T-helper 22 cell (primary cell): ENCODE measurements at places on chromosomes 13 and 19.

DNA sequence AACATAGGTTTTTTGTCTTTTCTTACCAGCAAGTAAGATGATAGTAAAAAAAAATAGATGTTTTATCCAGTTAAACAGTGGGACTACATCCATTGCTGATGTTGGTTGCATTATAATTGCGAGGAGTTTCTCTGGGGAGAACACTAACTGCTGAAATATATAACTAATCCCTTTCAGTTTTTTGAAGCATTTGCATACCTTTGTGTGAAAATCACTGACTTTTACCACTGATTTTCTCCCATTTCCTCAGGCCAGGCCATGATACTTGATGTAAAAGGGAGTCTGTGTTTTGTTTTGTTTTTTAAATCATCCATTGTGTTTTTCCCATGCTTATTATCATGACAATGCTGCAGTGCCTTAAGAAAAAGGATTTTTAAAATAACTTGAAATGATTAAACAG, 699.5 kb downstream of the PCDH9 start:
- no peak for DNase-seq

DNA sequence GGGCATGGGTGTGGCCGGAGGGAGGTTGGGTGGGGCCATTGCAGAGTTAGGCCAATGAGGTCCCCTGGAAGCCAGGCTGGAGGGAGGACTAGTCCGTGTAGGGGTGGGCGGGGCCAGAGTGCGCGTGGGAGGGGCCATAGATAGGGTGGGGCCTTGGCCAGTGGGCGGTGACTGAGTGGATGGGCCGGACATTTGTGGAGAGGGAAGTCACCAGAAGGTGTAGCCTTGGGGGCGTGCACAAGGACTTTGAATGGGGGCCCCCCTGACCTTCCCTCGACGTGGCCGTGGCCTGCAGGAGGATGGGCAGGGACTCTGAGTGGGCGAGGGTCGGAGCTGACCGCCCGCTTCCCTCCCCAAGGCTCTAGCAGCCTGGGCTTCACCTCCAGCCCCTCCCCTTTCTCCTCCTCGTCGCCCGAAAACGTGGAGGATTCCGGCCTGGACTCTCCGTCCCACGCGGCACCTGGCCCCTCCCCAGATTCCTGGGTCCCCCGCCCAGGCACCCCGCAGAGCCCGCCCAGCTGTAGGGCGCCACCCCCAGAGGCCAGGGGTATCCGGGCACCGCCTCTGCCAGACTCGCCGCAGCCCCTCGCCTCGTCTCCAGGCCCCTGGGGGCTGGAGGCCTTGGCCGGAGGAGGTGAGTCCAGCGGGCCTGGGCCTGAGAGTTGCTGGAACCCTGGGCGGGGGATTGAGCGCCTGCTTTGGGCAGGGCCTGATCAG, 16.5 kb upstream of the B3GNT3 start:
- no peak for DNase-seq

GRCh38 chr19:36049080-36049698, 4.9 kb downstream of the THAP8 start:
- DNase-seq, result no peak

DNA sequence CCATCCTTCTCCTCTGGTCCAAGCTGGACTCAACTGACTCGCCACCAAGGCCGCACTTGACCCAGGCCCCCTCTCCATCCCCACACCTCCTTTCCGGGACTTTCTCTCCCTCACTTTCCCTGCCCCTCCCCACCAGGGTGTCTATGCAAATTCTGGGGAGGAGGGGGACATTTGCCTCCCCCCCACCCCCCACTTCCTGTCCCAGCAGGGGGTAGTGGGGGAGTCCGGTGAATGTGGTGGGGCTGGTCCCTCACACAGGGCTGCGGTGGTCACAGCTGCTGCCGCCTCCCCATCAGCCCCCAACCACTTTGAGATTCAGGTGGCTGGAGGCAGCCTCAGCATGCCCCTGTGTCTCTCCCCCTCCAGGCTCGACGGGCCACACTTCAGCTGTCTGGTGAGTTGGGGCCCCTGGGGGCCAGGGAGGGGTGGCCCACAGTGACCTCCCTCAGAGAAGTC, 870 bp downstream of the SPIB start:
- no peak for DNase-seq

GRCh38 chr19:28046932-28047331, 1166.0 kb downstream of the UQCRFS1 start:
- DNase-seq, result no peak

DNA sequence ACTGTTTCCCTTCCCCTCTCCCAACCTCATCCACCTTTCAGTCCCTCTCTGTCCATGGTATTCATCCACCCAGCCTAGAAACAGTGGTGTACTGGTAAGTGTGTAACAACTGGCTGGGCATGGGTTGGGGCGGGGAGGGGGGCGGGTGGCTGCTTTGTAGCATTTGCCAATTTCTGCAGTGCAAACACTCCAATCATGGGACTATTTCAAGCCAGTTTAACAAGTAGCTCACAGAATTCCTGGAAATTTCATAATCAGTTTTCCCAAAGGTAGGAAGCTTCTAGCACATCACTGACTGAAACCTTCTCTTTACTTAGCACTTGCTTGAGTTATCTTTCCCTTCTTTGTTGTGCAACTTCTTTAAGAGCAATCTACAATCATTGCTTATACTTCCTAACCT, 100.8 kb upstream of the WASF3 start:
- no peak for DNase-seq

DNA sequence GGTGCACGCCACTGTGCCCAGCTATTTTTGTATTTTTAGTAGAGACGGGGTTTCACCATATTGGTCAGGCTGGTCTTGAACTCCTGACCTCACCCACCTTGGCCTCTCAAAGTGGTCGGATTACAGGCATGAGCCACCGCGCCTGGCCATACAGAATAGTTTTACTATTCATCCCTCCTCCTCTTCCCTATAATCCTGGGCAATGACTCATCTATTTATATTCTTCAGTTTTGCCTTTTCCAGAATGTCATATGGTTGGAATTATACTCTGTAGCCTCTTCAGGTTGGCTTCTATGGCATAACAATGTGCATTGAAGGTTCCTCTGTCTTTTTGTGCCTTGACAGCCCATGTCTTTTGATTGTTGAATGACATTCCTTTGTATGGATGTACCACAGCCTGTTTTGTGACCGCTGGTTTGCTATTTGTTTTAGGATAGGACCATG, 22.2 kb upstream of the LRP3 start:
- no peak for DNase-seq

DNA sequence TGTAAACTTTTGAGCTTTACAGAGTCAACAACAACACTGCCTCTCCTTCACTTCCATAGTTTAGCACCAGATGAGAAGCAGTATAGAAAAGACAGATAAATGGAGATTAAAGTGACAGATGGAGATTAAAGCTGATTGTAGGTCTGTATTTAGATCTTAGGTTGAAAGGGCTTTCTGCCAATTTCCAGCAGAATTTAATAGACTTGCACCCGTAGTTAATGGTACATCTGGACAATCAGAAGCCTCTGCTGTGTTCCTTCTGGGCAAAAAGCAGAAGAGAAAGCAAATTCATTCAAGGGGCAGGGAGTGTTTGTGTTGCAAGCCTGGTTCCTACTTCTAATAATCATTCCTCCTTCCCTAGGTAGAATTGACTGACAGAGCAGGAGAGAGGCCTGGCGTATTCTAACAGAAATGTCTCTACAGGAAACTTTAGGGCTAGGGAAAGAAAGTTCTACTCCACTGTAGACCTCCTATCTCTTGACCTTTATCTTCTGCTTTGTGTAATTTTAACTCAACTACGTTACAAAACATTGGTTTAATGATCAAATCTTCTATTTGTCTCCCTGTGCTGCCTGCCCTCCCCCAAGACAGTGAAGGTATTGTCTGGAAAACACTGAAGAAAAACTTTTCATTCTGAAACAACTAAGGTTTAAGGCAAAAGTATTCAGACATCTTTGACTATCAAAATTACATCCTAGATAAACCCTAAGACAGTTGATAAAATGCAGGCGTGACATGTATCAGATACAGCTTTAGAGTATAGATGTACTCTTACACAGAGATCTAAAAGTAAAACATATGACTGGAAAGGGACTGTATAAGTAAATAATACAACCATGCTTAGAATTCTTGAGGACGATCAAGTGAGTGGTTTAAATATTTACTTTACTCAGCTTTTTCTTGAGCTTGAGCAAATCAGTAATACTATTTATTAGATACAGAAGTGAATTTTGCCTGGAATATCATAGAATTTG, 44.4 kb downstream of the GPC6 start:
- DNase-seq, result no peak

DNA sequence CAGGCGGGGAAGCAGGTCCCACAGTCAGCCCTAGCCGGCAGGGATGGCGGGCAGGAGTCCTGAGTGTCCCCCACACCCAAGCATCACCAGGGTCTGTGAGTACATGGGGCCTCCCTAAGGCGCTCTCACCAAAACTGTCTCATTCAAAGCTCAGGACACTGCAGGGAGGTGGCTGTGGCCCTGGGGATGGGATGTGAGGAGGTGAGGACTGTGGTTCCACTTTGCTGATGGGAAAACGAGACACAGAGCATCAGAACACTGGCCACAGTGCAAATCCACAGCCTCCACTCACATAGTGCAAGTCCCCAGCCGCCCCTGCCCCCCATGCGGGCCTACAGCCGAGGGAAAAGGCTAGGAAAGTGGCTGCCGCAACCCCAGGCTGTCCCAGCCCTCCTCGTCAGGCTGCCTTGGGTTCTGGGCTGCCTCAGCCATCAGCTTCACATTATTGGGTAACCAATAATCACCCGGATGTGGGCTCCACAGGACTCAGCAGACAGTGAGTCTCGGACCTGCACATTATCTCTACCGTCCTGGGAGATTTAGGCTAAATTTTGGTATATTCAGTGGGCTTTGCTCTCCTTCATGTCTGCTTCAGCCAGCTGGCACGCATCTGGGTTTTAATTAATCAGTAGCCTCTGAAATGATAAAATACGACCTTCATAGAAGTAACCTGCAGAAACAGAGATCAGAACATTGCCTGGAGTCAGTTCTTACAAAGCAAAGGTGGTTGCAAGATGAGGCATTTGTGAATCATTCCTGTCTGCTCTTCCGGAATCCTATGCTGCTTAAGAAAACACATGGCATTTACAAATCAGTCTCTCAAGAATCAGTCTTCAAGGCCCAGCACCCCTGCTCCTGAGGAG, 77.0 kb downstream of the SOX1 start:
- DNase-seq, result no peak

DNA sequence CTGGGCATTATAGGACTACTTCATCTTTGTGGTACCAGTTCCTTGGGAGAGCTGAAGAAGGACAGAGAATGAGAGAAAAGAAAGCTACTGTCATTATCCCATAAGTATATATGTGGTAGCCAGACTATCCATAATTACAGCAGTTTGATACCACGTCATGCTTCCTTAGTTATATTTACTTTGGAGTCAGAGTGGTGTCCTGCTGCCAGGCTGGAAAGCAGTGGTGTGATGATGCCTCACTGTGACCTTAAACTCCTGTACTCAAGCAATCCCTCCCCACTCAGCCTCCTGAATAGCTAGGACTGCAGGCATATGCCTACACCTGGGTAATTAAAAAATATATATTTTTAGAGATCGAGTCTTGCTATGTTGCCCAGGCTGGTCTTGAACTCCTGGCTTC, 57.8 kb downstream of the WTIP start:
- DNase-seq, result no peak

GRCh38 chr13:20028953-20029352, 70.4 kb downstream of the ZMYM2 start:
- no peak for DNase-seq

DNA sequence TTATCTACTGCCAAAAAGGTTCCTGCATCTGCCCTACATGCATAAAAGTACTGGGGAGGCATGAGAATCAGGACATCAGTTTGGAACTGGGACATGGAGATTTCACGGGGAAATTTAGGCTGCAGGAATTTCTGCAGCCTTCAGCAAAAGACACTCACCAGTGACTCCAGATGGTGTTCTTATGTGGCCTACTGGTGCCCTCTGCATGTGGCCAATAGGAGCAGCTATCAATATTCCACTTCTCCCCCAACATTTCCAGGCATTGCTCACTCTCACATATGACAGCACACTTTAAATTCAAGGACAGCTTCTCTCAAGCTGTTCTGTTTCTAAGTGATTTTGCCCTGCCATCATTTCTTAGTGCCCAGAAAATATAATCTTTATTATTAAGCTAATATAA, 570.5 kb upstream of the ARGLU1 start:
- no peak for DNase-seq

- no peak for DNase-seq
Measured at GRCh38 chr19:48598996-48599700, 7.4 kb upstream of the SPACA4 start.

DNA sequence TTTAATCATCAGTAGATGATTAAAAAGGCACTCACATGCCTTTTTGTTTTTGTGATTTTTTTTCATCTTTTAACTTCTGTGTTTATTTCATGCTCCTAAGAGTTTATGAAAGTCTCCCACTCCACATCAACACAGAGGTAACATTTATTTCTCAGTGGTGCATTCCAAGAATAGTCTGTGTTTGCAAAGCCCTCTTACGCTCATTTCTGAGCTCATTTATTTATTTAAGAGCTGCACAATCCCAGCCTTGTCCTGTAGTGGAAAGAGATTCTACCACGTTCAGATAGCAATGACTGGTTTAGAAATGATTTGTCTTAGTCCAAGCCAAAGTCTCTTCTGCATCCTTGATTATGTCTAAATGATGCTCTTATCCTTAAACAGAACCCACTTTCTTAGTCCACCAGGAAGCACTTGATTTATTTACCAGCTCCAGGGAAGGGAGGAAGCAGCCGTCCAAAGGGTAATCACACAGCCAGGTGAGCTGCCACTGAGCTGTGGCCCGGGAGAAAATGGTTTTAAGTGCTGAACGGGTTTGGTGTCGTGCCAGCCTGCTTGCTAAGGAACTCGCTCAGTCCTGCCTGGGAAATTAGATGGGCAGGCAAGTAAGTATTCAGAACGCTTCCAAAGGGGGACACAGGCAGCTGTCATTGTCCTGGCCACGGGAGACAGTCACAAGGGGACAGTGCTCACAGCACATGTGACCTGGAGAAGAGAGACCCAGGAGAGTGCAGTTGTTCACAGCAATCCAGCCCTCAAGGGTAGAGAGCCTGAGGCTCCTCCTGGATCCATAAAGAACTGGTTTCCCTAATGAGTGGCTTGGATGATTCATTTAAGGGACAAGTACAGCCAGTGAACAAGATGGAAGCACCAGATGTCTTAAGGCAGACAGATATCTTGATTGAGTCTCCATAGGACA, 131.8 kb upstream of the WASF3 start:
- DNase-seq, result no peak
